ENCODE measurements at places on chromosomes 5 and 9. TPM values are rescaled to one million over a fixed set of nuclear protein-coding genes. Genes with fewer than 3 reads are reported as not detected.

Gene S1PR3
- total RNA-seq = 3.1 TPM

Gene MYMK
- total RNA-seq = not detected

Gene PTGES
- total RNA-seq = 0.32 TPM

Gene C8G
- not detected for total RNA-seq

Gene GBGT1
- total RNA-seq = 0.32 TPM
